Psoas muscle (tissue), 8 donors: ENCODE measurements at places on chromosomes 11 and 22. TPM values are rescaled to one million over a fixed set of nuclear protein-coding genes. Genes with fewer than 3 reads are reported as not detected.
A peak's percentile ranks its signal among the peaks of the same experiment; 100 is the strongest.

DNA sequence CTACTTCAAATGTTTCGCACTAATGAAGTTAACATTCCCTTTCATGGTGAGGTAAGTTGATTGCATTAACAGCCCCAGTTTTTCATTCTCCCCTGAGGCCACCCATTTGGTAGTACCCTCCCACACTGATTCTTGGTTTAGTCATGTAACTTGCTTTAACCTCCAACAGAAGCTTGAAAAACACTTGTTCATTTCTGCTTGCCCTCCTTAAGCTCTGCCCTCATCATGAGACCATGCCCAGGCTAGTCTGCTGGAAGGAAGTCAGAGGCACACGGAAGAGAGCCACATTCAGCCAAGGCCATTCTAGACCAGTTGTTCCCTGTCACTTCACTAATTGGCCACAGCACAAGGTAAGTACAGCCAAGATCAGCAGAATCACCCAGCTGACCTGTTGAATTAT lies 50.7 kb upstream of the CD44 start:
- no peak for DNase-seq
- peak overlapping the region; percentile 50 for H3K27ac ChIP-seq
- no peaks in the 10 kb centered on the region for H3K27me3 ChIP-seq
- H3K36me3 ChIP-seq = no peaks in the 10 kb centered on the region
- no peak overlapping the region for H3K4me3 ChIP-seq

The MOV10L1 gene
- total RNA-seq = 0.39 TPM

DNA sequence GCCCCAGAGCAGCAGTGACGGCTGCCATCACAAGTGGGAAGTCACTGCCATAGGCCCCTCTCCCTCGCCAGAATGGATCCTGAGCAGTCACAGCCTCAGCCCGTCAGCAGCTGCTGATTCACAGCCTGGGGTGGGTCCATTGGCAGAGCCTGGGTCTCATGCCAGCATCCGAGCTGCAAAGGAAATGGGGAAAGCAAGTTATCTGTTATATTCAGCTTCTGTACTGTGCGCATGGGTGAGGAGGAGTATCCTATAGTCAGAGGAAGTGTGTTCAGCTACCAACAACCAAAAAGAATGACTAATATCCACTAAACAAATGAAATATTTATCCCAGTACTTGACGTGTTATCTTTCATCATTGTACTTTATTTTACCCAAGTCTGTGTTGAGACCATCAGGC lies 119.7 kb downstream of the RCN1 start:
- DNase-seq = no peak
- H3K4me1 ChIP-seq = no peaks in the 10 kb centered on the region
- no peak overlapping the region for H3K27ac ChIP-seq
- H3K27me3 ChIP-seq = peaks cover 3% of the 10 kb centered on the region
- no peaks in the 10 kb centered on the region for H3K36me3 ChIP-seq

- H3K27me3 ChIP-seq = no peaks in the 10 kb centered on the region
- H3K36me3 ChIP-seq = no peaks in the 10 kb centered on the region
- peaks cover 8% of the 10 kb centered on the region for H3K4me1 ChIP-seq
- DNase-seq = no peak
- H3K27ac ChIP-seq = no peak overlapping the region
These were observed 53.1 kb downstream of the GALNT18 start for GRCh38 chr11:11568651-11569229.

- no peaks in the 10 kb centered on the region for H3K4me1 ChIP-seq
- H3K4me3 ChIP-seq = no peak overlapping the region
- H3K27me3 ChIP-seq = no peaks in the 10 kb centered on the region
- no peaks in the 10 kb centered on the region for H3K36me3 ChIP-seq
These were observed 125.0 kb downstream of the RASSF10 start for GRCh38 chr11:13134066-13134465.

DNA sequence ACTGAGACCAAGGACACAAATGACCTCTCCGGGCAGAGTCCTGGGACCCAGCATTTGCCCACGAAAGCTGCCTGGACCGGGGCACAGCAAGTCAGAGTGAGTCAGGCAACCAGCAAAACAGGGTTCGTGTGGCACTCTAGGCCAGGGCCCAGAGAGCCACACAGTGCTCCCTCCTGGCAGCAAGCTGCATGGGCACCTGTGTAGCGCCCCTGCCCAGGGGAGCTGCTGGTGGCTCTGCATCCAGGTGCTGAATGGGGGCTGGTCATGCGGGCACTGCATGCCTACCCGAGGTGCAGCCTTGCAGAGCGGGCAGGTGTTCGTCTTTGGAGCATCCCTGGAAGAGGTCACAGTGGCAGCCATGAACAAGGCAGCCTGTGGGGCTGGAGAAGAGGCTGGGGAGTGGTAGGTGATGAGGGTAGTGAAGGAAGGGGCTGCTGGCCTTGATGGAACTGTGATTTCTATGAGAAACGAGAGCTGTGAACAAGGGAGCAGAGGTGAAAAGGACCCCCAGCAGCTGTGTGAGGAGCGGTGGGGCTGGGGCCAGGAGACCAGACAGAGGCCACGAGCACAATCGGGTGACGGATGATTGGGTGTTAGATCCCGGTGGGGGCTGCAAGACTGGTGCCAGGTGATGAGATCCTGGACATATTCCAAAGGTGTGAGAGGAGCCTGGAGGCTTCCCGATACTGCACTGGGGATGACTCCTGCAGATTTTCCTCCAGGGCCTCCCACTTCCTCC lies 63.3 kb downstream of the DGCR2 start:
- peaks cover 6% of the 10 kb centered on the region for H3K4me1 ChIP-seq
- no peaks in the 10 kb centered on the region for H3K27me3 ChIP-seq
- H3K4me3 ChIP-seq = no peak overlapping the region
- no peak for DNase-seq

The ADORA2A gene
- total RNA-seq = 2.4 TPM

The PATE3 gene
- not detected for total RNA-seq

DNA sequence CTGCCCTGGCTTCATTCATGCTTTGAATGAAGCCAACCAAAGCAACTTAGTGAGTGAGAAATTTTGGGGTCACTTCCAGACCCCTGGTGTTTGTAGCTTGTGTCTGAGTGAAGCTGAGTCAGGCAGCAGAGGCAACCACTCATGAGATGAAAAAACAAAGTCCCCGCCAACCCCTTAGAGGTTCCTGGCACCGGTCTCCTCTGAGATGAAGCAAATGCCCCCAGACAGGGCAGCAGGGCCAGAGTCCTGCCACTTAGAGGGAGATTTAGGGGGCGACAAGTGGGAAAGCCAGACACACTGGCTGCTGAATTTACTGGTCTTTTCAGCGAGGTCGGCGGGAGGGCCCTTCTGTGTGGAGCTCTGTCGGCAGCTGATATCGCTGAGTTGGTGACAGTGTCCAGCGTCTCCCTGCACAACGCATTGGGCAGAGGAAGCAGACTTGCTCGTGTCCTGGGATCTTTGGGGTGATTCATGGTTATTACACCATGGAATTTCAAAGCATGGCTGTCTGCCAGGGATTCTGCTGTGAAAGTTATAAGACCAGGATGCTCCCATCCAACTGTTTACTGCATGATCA lies 482.6 kb downstream of the MIAT start:
- H3K36me3 ChIP-seq = no peaks in the 10 kb centered on the region
- H3K4me3 ChIP-seq = no peak overlapping the region
- H3K4me1 ChIP-seq = no peaks in the 10 kb centered on the region
- H3K27me3 ChIP-seq = peaks cover 89% of the 10 kb centered on the region
- no peak overlapping the region for H3K27ac ChIP-seq
